ENCODE measurements at places on chromosomes 4 and X.

GRCh38 chr4:69730002-69730401, 30.4 kb downstream of the SULT1B1 start:
- no peak for DNase-seq

DNA sequence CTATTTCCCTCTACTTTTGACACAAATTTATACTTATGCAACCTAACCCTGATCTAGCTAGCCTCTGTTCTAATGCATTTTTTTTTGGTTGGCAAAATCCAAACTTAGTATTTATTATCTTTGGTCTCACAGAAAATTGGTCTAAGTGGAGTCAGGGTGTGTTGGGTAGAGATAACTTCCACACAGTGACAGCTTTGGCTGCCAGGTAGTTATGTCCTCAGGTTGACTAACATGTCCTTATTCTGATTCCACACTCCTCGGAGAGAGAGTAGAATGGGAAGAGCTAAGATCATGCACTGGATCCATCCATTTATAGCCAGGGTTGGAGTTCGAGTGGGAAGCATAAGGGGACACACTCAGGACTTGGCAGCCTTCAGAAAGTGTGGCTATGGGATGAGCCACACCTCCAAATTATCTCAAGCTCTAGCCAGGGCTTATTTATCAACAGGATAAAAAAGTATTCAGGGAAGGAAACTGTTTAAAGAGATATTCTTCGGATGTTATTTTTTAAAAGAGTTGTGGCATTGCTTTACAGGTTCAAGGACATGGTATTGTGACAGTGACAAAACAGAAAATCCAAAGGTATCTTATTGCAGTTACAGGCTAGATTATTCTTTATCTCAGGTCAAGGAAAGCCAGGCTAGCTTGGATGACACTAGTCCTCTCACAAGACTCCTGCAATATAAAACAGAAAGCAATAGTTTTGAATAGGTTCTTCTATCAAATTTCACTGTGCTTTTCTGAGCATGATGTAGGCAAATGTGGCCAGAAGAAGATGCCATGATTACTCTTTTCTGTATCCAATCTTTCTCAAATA, 51.5 kb downstream of the NPY1R start:
- DNase-seq = no peak

GRCh38 chr4:12580787-12581186, 903.4 kb downstream of the RAB28 start:
- no peak for DNase-seq

- DNase-seq = no peak
Observed at GRCh38 chr4:88144866-88145300, 13.6 kb downstream of the ABCG2 start.

DNA sequence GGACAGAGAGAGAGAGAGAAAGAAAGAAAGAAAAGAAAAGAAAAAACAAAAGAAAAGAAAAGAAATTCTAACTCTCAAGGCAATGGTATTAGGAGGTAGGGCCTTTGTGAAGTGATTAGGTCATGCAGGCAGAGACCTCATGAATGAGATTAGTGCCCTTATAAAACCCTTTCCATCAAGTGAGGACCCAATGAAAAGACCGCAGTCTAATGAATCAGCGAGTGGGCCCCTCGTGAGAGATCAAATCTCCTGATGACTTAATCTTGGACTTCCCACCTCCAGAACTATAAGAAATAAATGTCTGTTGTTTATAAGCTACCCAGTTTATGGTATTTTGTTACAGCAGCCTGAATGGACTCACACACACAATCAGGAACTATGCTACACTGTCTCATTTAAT, 16.9 kb downstream of the AASDH start:
- DNase-seq = no peak
